Thoracic aorta (tissue), 2 donors: ENCODE measurements at places on chromosomes 5 and 9. TPM values are rescaled to one million over a fixed set of nuclear protein-coding genes. Genes with fewer than 3 reads are reported as not detected.

PCDHGB2 gene
- total RNA-seq, result 13.4 TPM

DNA sequence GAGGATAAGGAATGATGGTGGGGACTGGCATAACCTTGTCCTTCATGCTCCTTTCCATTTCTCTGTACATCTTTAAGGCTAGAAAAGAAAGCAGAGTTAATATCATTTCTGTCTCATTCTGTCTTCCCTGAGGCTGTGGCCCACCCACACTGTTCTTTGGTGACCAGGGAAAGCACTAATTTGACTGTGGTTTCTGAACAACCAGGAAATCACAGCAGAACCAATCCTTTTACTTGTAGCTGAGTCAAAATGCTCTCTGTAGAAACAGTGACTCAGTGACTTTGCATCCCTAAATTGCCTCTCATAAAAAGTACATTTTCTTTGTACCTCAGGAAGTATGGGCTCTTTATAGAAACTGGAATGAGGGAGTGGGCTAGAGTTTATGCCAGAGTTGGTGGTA lies 28.1 kb downstream of the IL33 start:
- no peak for DNase-seq

DNA sequence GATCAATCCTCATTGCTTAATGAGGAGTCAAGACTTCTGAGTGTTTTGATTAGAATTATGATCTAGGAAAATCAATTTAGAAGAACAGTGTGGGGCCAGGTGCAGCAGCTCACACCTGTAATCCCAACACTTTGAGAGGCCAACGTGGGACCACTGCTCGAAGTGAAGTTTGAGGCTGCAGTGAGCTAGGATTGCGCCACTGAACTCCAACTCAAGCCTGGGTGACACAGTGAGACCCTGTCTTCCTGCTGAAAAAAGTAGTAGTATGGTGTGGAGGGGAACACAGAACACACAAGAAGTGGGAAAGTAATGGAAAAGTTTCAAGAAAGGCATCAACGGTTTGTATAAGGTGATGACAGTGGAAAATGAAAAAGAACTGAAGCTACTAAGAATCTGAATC lies 9.1 kb downstream of the FNIP1 start:
- no peak for DNase-seq

SREK1IP1 gene
- total RNA-seq, result 12.1 TPM
